ENCODE measurements at places on chromosomes 1 and 21. TPM values are rescaled to one million over a fixed set of nuclear protein-coding genes. Genes with fewer than 3 reads are reported as not detected.

- H3K36me3 ChIP-seq = no peaks in the 10 kb centered on the region
- no peak overlapping the region for H3K27ac ChIP-seq
- H3K4me1 ChIP-seq = no peaks in the 10 kb centered on the region
- H3K4me3 ChIP-seq = no peak overlapping the region
These were observed 25.5 kb upstream of the ZNF281 start for GRCh38 chr1:200435200-200435780.

DNA sequence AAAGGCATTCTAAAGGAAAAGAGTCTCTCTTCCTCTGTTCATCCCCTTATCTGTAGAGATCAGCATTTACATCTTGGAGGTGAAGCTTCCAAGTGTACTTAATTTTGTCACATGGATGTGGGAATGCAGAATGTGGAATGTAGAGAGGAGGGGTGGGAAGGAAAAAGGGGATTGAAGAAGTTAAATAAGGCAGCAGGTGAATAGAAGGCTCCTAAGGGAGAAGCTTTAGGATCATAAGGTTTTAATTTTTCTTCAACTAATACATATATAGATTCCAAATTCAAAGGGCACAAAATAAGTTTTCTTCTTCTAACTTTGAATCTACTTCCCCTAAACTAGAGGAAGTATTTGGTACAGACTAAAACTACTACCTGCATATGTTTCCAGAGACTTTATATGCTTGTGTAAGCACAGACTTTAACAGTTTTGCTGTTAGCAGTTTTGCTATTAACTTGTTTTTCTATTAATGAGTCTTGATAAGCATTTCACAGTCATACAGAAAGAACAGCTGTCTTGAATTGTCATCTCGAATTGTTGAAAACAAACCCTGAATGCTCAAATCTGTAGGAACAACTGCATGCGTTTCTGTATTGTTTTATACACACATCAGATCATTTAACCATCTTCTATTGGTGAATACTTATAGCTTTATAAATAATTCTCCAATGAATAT lies 12.7 kb downstream of the TENT5C start:
- no peaks in the 10 kb centered on the region for H3K36me3 ChIP-seq
- no peaks in the 10 kb centered on the region for H3K27me3 ChIP-seq
- no peak overlapping the region for H3K27ac ChIP-seq

The DNM3 gene
- 1.7 TPM for total RNA-seq

The FBXO42 gene
- 13.0 TPM for total RNA-seq

The GON4L gene
- total RNA-seq = 41.1 TPM

The DCDC2B gene
- not detected for total RNA-seq

All from PC-9 (cell line).